ENCODE measurements at places on chromosomes 1 and 21. TPM values are rescaled to one million over a fixed set of nuclear protein-coding genes. Genes with fewer than 3 reads are reported as not detected.

The DCAF6 gene
- total RNA-seq: 24.3 TPM

DNA sequence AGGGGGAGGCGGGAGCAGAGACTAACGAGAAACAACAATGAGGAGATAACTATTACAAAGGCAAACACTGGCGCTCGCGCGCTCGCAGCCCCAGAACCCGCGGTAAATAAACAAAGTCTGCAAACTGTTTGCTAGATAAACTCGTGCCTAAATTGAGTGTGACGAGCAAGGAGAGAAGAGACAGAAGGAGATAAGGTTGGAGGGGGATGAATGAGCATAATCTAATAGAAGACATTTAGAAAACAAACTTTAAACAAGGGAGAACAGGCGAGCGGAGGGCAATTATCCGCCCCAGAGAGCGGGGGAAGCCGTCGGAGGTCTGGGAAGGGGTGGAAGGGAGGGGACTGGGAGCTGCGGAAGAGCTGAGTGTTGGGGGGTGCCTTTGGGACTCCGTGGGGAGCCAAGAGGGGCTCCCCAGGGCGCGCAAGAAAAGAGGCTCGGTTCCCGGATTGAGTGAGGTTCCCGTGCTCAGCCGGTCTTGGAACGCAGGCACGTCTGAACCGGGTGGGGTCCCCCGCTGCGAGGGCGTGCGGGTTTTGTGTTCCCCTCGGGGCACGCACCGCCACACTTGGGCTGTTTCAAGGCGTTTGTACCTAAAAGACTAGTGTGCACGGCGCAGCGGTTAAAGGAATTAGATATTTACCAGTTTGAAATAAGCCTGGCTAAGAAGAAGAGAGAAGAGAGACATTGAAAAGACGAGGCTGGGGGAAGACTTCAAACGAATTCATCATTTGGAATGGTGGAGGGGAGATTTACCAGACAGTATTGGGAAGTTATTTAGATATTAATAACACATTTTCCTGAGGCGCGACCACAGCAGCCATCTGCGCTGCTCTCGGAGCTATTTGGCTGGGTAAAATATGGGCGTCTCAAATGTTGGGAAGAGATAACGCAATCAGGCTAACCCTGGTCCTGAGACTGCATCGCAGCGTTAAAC lies 10.6 kb downstream of the PAX7 start:
- DNase-seq: no peak

The IL20 gene
- total RNA-seq: not detected

- DNase-seq: no peak
These were observed 26.1 kb downstream of the NENF start for GRCh38 chr1:212458817-212459216.

DNA sequence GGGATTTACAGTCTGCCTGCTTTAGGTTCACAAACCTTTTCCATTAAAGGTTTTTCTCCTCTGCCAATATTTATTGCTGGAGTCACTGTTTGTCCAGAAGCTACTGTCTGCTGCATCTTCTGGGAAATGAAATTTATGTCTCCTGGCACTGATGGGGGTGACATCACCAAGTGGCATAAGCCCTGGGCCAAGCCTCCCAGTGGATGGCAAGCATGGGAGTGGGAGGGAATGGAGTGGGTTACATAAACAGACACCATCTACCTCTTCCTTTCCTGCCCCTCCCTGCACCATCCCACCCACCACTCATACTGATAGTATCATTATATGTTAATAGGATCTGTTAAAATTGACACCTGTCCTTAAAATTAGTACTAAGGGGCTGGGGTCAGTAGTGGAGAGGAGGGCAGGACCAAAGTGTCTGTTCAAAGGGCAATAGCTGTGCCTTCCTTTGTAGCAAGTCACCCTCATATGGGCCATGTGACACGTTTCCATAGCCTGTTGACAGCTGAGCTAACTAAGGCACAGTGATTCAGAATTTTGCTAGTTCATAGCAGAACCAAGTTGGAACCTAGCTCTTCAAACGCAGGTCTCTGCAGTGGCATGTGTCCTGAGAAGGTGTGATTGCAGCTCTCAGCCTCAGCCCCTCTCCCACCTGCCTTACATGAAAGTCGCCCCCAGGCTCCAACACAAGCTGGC lies 71.0 kb downstream of the MAB21L3 start:
- DNase-seq: no peak

Measured in activated naive CD8-positive, alpha-beta T cell treated with anti-CD3 and anti-CD28 coated beads for 36 hours (primary cell).